Sigmoid colon (tissue), 7 donors: ENCODE measurements at places on chromosomes 5 and 9. TPM values are rescaled to one million over a fixed set of nuclear protein-coding genes. Genes with fewer than 3 reads are reported as not detected.

SPATA6L gene
- 2.0 TPM for total RNA-seq

LMX1B gene
- total RNA-seq = 0.55 TPM

- no peak for DNase-seq
Measured at GRCh38 chr5:28468166-28468565, 1429.8 kb upstream of the CDH9 start.

DNA sequence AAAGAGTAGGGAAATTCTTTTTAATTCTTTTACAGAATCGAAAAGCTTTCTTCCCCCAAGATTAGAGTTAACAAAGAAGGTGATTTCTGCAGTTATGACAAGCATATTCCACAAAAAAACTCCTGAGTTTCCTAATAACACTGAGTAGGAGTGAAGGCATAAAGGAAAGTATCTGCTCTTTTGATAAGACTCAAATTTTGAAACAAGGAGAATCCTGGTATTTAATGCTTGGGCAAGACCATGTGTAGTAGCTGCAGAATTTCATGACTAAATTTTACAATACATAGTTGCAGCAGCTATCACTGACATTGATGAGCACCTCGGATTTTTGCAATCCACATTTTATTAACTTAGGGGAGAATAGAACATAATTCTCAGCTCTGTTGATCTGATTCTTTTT, 92.6 kb downstream of the MARCHF3 start:
- DNase-seq = no peak

DNA sequence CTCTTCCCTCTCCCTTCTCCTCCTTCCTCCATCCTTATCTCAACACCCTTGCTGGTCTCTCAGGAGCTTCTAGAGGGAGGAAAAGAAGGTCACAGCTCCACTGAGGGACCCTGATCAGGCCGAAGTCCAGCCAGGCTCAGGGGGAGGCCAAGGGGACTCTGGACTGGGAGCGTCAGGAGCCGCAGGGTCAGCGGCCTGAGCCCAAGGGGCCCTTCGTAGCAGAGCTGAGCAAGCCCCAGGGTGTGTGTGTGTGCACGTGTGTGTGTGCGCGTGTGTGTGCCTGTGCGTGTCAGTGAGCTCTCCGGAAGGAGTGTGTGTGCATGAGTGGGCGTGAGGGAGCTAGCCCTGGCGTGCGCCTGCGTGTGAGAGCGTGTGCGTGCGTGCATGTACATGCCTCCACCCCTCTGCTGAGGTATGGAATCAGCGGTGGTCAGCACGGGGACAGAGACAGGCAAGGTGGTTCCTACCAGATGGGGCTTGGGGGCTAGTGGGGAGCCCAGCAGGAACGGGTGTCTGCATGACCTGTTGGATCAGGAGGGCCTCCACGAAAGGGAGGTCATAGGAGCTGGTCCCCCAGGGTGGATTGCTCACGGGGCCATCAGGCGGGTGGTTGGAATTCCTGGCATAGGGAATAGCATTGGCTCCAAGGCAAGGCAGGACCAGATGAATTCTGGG, 10.0 kb upstream of the AGPAT2 start:
- DNase-seq = no peak

GRCh38 chr9:18820566-18821095, 212.4 kb downstream of the SAXO1 start:
- no peak for DNase-seq

GRCh38 chr9:77604316-77604715, 43.8 kb downstream of the GNA14 start:
- DNase-seq = no peak

DNA sequence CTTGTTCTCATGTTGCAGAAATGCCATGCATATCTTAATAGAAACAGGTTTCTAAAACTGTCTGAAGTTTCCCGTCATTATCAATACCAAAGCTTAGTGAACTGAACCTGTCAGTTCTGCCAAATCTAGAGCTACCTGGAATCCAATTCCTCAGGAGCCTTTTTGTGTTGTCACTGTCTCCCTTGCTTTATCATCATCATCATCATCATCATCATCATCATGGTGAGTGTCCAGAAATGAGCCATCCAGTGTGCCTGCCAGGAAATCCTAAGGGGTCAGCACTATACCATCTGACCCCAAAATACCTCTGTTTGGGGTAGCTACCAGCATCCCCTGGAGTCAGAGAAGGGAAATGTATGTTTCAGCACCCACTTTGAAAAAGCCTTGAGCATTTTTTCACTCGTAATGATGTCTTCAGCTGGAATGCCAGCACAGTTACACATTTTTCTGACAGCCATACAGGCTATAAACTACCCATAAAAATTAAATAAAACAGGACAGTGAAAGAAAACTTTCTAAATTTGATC, 150.3 kb downstream of the NR2F1-AS1 start:
- no peak for DNase-seq

GRCh38 chr5:17991775-17992174, 357.5 kb downstream of the TAF11L14 start:
- DNase-seq = no peak
